ENCODE measurements at places on chromosomes 1 and 21.

GRCh38 chr1:54325703-54326461 lies 80.3 kb downstream of the SSBP3 start:
- DNase-seq, result no peak

DNA sequence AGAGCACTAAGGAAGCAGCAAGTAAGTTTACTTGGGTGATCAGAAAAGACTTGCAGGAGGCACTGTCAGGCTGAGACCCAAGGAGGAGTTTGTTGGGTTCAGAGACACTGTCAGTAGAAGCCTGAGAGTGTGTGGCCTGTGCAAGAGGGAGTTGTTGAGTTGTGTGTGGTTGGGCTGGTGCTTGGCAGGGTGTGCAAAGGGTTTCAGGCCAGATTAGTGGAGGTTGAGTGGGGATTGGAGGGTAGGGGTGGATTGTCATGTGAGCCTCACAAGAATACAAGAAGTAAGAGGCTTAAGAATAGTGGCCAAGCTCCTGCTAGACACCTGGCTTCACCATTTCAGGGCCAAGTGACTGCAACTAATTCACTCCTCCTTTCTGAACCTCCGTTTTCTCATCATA lies 8.9 kb upstream of the KIF21B start:
- no peak for DNase-seq

DNA sequence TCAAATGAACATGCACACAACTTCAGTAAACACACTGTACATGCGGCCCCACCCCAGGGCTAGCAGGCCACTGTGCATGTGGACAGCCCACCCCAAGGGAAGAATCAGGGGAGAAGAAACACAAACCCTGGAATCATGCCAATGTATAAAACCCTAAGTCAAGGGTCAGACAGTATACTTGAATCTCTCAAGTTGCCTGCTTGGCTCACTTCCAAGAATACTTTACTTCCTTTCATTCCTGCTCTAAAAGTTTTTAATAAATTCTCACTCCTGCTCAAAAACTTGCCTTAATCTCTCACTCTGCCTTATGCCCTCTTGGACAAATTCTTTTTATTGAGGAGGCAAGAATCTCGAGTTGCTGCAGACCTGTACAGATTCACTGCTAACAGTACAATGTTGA lies 231.2 kb upstream of the CACYBP start:
- no peak for DNase-seq

DNA sequence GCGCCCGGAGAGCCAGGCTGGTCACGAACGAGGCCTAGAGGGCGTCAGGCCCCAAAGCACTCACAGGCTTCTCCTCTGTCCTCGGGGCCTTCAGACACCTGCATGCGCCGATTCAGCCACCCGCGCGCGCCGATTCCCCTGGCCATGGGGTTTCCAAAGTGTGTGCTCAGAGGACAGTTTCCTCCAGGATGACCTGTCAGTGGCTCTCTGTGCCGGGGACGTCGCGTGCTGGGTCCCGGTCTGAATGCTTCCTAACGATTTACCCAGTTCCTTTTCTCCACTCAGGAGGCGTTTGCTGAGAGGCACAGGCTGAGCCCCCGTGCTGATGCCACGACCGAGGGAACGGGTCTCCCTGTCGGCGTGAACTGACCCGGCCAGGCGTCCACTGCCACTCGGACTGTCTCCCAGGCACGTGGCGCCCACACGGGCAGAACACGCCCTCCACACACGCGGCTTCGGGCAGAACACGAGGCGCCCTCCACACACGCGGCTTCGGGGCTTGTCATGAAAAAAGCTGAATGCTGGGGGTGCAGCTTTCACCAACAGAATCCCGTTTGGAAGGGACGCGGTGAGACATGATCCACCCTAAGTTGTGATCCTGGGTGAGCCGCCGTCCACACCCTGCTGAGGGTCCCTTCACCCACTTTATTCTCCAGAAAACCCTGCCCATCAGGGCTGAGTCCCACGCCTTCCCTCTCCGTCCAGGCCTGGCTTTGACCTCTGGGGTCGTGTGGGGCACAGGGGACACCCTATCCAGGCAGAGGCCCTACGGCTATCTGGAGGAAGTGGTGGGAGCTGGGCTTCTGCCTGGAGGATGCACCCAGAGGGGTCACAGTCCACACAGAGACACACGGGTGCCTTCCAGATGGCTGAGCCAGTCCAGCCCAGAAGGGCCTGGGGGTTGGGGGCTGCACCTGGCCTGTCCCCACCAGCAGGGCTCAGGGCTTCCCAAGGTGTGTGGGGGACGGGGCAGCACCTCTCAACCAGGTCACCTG lies 56.1 kb downstream of the COL6A1 start:
- no peak for DNase-seq

DNA sequence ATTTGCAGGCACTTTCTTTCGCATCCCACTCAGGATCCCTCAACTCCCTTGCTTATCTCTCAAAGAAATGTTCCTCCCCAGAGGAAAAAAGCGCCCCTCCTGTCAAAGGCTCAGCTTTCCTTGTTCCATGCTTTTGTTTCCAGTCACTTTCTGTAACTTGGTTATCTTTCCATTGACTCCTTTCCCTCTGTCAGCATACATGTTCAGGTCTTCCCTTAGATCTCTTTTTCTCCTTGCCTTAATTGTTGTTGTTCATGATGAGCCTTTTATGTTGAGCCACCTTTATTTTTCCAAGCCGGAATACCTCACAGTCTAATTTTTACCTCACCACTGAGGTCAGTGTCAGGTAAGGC lies 46.5 kb upstream of the PODN start:
- no peak for DNase-seq

DNA sequence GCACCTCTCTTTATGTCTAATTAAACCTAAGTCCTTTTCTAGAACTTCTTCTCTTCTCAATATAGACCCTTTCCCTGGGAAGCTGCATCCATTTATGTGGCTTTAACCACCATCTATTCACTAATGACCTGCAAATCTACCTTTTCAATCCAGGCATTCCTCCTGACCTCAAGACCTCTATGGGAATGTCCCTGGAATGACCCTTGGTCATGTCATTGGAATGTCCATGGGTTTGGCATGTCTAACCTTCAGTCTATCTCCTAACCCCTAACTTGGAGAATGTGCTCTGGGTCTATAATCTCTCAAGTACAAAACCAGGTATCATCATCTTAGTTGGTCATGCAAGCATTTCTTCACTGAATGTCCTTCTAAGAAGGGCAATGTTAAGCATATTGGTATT lies 196.1 kb downstream of the KCNH1 start:
- no peak for DNase-seq

DNA sequence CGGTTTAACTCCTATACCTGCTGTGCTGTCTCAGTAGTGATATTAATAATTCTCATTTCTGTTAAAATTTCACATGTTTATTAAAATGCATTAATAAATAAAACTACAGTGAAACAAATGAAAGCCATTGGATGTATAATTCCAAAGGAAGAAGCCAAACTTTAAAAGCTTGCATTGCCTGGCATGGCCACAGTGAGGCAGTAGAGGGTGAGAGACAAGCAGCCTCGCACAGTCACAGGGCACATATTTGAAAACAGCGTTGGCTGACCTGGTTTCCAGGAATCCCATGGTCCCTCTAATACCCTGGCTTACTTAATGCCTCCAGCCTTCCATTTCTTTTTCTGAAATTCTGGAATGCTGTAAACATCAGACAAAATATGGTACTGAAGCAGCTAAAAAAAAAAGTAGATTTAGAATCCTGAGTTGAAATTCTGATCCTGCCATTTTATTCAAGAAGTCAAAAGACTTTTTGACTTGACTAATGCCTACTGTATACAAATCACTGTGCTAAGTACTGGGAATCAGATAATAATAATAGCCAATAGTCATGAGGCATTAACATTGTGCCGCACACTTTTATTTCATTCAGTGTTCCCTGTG lies 6.7 kb upstream of the RNASEL start:
- peak; percentile 48 for DNase-seq

DNA sequence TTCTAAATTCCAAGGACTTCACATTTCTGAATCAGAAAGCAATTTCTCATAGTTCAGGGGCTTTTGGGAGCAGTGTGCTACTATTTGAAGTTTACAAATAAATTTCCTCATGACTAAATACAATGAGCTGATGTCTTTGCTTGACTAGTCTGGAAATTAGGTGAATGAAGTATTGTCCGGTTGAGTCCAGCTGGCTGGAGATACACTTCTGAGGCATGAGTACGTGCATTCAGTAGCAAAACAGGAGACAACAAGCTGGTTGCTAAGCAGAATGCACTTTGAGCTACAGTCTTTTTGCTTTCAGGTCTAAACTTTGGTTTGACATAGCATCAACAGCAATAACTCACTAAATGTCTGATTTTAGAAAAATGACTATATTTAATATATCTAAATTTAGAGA lies 27.1 kb downstream of the ZNHIT6 start:
- DNase-seq, result no peak

GRCh38 chr1:66346057-66346795 lies 187.7 kb upstream of the SGIP1 start:
- DNase-seq, result no peak

- DNase-seq, result no peak
Observed at GRCh38 chr21:43596616-43597015, 62.7 kb downstream of the HSF2BP start.

GRCh38 chr1:4046836-4047461 lies 146.9 kb upstream of the C1orf174 start:
- no peak for DNase-seq

DNA sequence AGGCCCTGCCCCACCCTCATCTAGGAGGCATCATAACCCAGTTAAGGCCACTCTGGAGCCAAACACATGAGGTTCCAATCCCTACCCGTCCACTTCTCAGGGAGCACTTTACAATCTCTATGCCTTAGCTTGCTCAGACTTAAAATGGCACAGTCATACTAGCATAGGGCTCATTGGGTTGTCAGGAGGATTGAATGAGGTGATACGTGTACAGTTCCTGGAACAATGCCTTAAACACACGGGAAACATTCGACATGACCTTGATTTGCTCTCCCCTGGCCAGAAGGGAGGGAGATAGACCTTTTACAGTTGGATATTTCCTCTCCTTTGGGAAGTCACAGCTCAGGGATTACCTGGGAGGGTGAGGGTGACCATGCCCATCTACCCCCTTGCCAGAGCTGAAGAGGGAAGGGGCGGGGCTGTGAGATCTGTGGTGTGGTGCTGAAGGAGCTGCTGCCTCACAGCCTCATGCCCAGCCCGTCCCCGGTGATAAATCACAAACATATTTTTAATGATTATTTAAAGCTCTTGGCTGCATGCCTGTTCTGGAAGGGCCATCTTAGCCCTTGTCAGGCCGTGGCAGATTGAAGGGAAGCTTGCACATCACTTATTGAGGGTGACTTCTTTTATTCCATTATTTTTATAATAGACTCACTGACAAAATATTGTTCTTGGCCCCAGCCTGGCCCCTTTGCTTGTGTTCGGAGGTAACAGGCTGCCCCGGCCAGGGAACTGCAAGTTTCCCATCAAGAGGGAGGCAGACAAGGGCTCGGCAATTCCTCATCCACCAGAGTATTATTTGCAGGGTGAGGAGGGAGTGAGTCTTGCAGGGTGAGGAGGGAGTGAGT lies 83.4 kb downstream of the FOXD2 start:
- no peak for DNase-seq

DNA sequence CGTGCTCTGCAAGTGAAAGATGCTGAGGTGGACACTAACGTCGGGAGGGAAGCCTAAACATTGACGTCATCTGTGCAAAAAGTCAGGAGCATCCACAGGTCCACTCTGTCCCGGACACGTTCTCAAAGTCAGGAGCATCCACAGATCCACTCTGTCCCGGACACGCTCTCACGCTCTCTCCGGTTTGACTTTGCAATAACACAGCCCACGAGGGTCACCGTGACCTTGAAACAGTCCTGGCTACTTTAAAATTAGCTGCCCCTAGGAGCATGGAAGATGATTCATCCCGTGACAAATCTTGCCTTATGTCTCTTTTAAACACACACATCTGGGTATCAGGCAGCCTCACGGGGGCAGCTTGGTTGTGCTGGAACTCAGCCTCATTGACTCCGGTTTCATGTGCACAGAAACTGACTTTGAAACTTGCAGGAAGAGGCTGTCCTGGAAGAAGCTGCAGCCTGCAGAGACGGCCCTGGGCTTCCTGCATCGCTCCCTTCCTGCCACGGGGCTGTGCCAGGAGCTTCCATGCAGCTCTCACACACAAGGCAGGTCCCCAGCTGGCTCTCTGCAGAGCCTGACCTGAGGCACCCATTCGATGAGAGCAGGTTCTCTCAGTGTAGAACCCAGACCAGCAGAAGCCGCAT lies 18.1 kb upstream of the COL18A1 start:
- DNase-seq, result no peak

DNA sequence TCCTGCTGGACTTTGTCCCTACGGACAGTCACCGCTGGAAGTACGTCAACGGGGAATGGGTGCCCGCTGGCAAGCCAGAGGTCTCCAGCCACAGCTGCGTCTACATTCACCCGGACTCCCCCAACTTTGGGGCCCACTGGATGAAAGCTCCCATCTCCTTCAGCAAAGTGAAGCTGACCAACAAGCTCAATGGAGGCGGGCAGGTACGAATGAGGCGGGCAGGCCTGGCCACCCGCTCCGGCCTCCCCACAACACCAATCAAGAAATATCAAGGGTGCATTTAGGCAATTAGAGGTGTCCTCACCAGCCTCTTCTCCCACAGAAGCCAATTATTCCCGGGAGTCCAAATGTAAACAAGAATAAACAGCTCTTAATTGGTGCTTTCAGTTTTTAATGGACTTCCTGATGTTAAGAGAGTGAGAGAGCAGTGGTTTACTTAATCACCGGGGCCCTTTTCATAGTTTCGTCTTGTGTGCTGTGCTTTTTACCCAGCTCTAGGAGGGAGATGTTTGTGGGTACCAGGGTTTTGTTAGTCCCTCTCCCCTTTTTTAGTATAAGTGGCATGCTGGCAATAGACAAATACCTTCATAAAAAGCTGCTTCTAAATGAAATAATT lies 10.7 kb downstream of the TBX19 start:
- DNase-seq, result no peak

DNA sequence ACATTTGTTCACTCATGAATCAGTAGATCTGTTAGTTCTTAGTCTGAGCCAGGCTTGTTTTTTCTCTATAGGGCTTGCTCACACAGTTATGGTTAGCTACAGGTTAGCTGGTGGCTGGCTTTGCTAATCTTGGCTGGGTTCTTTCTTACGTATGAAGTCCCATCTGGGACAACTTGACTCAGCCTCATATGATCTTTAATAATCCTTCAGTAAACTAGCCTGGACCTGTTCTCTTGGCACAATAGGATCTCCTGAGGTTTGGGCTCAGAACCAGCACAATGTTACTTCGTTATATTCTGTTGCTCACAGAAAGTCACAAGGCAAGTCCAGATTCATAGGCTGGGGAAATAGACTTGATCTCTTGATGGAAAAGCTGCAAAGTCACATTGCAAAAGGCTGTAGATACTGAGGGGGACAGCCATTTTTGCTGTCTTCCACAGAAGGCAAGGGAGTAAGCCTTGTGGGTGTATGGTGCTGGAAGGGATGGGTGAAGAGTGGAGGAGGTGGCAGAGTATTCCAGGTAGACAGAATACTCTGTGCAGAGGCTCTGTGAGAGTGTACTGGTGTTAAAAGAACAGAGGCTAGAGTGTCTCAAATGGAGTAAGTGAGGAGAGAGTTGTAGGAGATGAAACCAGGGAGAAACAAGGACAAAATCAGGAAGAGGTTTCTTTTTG lies 24.4 kb downstream of the EFCAB7 start:
- DNase-seq, result no peak

GRCh38 chr1:200323856-200324400 lies 85.9 kb downstream of the ZNF281 start:
- DNase-seq, result no peak

All from activated naive CD8-positive, alpha-beta T cell treated with anti-CD3 and anti-CD28 coated beads for 36 hours (primary cell).